ENCODE measurements at places on chromosomes 7 and 10. TPM values are rescaled to one million over a fixed set of nuclear protein-coding genes. Genes with fewer than 3 reads are reported as not detected.

LRIT1 gene
- not detected for total RNA-seq

- no peak for DNase-seq
Observed at GRCh38 chr7:18290223-18290622, 205.3 kb upstream of the HDAC9 start.

DNA sequence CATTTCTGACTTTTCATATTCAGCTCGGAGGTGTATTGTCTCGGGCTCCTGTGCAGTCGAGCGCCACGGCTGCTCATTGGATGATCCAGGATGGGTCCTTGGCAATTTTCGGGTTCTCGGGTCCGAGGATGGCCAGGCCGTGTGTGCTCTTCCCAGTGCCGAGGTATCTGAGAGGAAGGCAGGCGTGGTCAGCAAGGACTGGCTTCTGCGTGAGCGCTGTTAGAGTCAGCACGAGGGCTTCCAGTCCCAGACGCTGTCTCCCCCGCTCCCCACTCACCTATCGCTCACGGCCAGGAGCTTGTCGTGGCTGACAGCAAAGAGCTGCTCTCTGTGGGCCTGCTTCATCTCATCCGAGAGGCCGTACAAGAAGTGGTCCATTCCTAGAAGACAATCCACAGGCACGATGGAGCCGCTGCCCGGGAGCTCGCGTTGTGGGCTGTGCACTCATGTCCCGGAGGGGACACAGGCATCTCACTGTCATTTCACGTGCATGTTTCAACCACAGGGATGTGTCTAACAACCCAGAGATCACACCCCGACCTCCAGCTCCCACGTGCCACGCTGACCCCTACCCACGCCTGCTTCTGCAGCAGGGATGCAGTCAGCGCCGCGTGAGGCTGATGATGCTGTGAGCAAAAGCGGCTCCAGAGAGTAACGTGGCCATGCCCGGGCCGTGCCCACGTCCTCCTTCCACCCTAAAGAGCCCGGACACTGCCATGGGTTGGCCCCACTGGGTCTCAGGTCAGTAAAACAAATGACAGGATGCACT, 34.4 kb downstream of the PITRM1 start:
- no peak for DNase-seq

DNA sequence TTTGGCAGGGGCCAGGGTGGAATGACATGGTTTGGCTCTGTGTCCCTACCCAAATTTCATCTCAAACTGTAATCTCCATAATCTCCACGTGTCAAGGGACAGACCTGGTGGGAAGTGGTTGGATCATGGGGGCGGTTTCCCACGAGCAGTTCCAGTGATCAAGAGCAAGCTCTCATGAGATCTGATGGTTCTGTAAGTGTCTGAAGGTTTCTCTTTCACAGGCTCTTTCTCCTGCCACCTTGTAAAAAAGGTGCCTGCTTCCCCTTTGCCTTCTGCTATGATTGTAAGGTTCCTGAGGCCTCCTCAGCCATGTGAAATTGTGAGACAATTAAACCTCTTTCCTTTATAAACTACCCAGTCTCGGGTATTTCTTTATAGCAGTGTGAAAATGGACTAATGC, 188.3 kb downstream of the CHCHD3 start:
- DNase-seq, result no peak

All from dermis blood vessel endothelial cell (primary cell).